CD4-positive, alpha-beta T cell treated with Interleukin-10 for 1 hour (primary cell): ENCODE measurements at places on chromosomes 7 and 10.

GRCh38 chr7:156036153-156036552 is 223.9 kb upstream of the SHH start:
- DNase-seq, result no peak

- DNase-seq, result no peak
These were observed 10.6 kb downstream of the BEND7 start for GRCh38 chr10:13518076-13518692.

DNA sequence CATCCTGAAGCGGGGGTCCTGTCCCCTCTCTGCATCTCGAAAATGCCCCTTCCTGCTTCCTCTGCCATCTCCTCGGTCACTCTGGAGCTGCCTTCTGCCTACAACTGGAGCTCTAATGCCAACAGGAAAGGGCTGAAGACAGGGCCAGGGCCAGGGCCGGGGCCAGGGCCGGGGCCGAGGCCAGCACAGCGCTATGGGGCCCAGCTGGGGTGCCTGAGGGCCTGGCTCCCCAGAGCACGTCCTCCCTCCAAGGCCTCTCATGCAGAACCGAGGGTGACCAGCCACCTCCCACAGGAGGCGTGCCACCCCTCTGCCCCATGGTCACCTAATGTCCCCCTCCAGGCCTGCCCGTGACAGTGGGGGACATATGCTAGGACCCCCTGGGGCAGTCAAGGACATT is 155.7 kb downstream of the PRKAG2 start:
- no peak for DNase-seq

DNA sequence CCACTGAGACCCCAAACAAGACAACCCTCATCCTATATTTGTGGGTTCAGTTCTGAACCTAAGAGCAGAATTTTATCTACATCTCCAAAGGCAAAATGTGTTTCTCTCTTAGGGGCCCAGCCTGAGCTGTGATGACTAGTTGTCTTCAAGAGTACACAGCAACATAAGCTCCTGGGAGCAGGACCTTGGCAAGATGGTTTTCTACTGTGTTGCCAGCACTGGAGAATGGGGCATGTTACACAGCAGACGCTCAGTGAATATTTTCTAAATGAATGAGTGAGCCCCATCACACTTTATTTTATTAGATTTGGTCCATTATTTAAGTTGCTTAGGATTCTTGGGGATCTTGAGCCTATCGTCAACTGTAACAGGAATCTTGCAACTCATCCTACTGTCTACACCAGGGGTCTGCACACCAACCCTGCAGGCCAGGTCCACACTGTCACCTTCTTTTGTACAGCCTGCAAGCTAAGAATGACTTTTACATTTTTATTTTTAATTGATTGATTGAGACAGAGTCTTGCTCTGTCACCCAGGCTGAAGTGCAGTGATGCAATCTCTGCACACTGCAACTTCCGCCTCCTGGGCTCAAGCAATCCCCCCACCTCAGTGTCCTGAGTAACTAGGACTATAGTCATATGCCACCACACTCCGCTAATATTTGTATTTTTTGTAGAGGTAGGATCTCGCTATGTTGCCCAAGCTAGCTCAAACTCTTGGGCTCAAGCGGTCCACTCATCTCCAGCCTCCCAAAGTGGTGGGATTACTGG is 347.1 kb downstream of the FGFR2 start:
- DNase-seq, result no peak

- peak; percentile 67 for DNase-seq
These were observed 8.3 kb downstream of the XPNPEP1 start for GRCh38 chr10:109914966-109915365.

- DNase-seq, result no peak
These were observed 101.6 kb upstream of the GJD4 start for GRCh38 chr10:35503578-35503977.

GRCh38 chr10:60044242-60044641 is 137.9 kb upstream of the CCDC6 start:
- DNase-seq, result no peak

GRCh38 chr7:158680754-158681153 is 23.9 kb downstream of the NCAPG2 start:
- DNase-seq, result no peak

GRCh38 chr7:56007167-56007652 is 42.8 kb downstream of the NIPSNAP2 start:
- no peak for DNase-seq

- no peak for DNase-seq
These were observed 21.9 kb upstream of the GDF10 start for GRCh38 chr10:47278152-47278473.

DNA sequence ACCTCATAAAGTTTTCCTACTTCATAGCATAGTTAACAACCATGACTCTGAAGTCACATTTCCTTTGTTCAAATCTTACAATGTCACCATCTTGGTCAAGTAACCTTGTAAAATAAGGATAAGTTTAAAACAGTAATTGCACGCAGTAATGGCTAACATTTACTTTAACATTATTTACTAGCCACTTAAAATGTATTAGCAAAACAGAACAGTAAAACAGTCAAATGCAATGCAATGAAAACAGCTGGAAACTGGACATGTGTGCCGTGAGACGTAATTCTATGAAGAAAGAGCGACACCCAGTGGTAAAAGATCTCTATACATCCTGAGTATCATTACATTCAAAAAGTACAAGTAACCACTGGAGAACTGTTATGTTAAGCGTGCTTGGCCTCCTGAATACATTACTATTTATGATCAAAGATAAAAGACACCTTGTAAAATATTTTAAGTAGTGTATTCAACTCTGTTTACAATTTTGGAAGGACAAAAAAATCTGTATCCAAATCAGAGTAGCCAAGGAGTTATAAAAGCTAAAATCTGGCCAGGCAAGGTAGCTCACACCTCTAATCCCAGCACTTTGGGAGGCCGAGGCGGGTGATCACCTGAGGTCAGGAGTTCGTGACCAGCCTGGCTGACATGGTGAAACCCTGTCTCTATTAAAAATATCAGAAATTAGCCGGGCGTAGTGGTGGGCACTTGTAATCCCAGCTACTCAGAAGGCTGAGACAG is 27.2 kb downstream of the ATE1 start:
- peak; percentile 54 for DNase-seq

DNA sequence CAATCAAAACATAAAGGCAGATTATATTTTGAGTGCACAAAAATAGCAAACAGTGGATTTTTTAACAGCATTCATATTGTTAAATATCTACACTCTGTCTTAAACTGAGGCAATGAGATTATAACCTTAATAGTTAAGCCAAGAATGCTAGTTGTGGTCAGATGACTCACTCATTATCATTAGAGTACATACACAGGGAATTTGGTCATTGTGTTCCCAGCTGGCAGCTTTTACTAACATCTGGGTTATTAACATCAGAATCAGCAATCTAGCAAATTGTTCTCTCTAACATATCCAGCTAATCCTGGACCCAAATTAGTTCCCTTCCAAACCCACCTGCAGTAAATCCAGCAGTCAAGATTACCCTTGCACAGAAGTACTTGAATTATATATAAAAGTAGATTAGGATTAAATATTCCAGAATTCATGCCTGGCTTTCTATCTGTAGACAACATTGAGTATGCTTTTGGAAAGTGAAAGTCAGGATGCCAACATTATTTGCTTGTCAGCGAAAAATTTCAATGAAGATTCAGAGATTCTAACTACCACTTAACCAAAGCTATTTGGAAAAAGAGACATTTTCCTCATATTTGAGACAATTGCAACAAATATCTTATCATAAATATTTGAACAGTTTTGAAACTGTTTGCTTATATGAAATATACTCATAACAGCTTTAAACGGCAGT is 1035.6 kb upstream of the PHF14 start:
- no peak for DNase-seq

DNA sequence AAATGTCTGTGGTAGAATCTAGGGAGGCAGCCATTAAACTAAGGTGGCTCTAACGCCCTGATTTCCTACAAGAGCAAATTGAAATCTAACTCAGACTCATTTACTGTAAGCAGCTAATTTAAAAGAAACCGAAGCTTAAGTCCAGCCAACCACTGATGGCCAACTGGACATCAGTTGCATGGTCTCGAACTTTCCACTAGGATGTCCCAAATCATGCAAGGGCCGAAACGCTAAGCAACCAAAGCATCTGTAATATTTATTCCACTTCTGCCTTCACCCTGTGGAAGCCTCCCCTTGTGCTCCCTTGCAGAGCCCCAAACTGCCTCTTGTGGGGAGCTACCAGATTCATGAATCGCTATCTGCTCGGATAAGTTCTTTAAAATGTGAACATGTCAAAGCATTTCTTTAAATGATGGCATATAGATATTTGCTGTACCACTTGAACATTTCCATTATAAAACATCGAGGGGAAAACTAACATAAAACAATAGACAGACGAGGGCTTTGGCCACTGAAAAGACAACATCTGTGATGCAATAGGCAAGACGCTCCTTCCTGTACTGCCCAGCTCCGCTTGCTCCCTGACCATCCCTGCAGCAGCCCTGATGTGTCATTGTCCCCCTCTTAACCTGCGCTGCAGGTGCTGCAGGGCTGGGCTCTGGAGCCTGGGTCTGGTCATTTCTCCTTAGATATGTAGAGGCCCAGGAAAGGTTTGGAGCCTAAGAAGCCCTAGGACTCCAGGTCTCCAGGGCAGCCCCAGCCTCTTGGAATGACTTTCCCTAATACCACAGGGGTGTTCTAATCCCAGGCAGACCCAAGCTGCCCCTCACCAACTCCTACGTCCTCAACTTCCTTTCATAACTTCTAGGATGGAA is 2.9 kb upstream of the RBP3 start:
- DNase-seq, result no peak

GRCh38 chr7:1999278-1999984 is 233.3 kb downstream of the MAD1L1 start:
- no peak for DNase-seq

DNA sequence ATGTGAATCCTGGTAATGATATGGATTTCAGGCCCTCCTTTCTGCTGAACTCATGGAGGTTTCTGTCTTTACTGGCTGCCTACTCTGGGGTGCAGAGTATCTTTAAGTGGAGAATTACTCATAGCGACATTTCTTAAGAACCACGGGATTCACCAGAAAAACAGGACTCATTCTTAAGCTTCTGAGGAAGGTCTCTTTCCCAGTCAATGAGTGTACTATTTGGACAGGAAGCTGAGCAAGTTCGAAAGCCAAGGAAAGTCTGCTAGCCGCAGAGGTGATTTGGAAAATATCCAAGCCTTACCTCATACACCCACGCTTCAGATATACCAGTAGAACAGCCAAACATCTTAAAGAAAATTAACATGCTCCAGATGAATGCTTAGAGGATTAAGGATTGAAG is 377.6 kb upstream of the MYO3A start:
- DNase-seq, result no peak

- no peak for DNase-seq
These were observed 43.8 kb downstream of the PRLHR start for GRCh38 chr10:118551535-118552100.
